Urinary bladder (tissue), 4 donors: ENCODE measurements at places on chromosomes 7 and 10. TPM values are rescaled to one million over a fixed set of nuclear protein-coding genes. Genes with fewer than 3 reads are reported as not detected.

The ENKUR gene
- 0.03 TPM for polyA plus RNA-seq

The ADAM12 gene
- 2.1 TPM for polyA plus RNA-seq

The OR2A42 gene
- polyA plus RNA-seq: 0.04 TPM

The SFRP4 gene
- 2.2 TPM for polyA plus RNA-seq

The RBP4 gene
- polyA plus RNA-seq: 40.6 TPM

The LIPJ gene
- not detected for polyA plus RNA-seq

The ZNF503 gene
- 31.1 TPM for polyA plus RNA-seq

The PRPS1L1 gene
- not detected for polyA plus RNA-seq

The ITPRID1 gene
- not detected for polyA plus RNA-seq

The YKT6 gene
- polyA plus RNA-seq: 58.0 TPM

The TSPAN12 gene
- polyA plus RNA-seq: 13.8 TPM

The GDF2 gene
- not detected for polyA plus RNA-seq

The ADGRA1 gene
- polyA plus RNA-seq: 0.03 TPM

The ARHGAP22 gene
- 2.3 TPM for polyA plus RNA-seq

The AGAP5 gene
- polyA plus RNA-seq: 2.6 TPM

The FAM131B gene
- polyA plus RNA-seq: 3.2 TPM

The LRRN3 gene
- 2.2 TPM for polyA plus RNA-seq

The GPRIN2 gene
- 0.27 TPM for polyA plus RNA-seq

The GPR158 gene
- 0.14 TPM for polyA plus RNA-seq

The ASIC3 gene
- 2.0 TPM for polyA plus RNA-seq

The MTG1 gene
- polyA plus RNA-seq: 34.5 TPM

The TCF7L2 gene
- 19.5 TPM for polyA plus RNA-seq

The LAMB4 gene
- polyA plus RNA-seq: 0.16 TPM

The ZNF117 gene
- polyA plus RNA-seq: 3.1 TPM

The VGF gene
- polyA plus RNA-seq: 0.18 TPM

The TBRG4 gene
- polyA plus RNA-seq: 56.5 TPM

The NKX1-2 gene
- not detected for polyA plus RNA-seq

The ADCY1 gene
- 1.2 TPM for polyA plus RNA-seq
